ENCODE measurements at places on chromosomes 2 and 18.
A peak's percentile ranks its signal among the peaks of the same experiment; 100 is the strongest.

DNA sequence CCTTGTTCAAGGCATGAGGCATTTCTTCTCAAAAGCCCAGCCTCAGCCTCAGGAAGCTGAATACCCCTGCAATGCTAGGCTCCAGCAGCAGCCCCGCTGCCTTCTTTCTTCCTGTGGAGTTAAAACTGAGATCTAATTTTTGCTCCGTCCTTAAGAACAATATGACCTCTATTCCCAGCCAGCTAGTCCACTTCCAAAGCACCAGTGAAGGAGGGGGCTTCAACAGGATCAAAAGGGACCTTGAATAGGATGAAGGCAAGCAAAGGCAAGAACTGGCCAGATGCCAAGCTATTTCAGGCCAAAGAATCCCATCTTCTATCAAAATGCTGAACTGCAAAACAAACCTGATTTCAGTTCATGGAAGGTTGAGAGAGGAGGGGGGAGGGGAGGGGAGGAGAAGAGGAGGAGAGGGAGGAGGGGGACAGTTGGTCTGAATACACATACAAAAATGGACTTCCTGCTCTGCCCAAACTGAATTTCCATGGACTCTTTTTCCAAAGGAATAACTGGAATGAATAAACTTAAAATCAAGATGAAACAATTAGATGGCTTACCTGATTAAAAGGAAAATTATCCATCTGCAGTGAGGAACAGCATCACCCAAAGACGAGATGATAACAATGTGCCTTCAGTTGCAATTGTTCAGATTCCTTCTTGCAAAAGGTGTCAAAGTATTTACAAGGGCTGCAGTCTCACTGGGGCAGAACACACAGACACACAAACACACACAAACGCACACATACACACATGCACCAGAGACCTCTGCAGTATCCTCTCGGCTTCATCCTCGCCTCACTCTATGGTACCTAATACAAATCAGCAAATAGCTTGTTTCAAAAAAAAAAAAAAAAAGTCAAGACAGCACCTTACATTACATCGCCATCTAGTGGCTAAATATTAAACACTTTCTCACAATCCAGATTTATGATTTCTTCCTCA, at the start of gene SCN1A:
Gene SCN1A, minus strand, starts transcription at position 804 of the 939 bp plus-strand sequence. CDS start 54,399 bp downstream, outside the sequence.
- DNase-seq: peak; percentile 57

- peak; percentile 18 for DNase-seq
These were observed 39.9 kb downstream of the TANK start for GRCh38 chr2:161199912-161200701.

DNA sequence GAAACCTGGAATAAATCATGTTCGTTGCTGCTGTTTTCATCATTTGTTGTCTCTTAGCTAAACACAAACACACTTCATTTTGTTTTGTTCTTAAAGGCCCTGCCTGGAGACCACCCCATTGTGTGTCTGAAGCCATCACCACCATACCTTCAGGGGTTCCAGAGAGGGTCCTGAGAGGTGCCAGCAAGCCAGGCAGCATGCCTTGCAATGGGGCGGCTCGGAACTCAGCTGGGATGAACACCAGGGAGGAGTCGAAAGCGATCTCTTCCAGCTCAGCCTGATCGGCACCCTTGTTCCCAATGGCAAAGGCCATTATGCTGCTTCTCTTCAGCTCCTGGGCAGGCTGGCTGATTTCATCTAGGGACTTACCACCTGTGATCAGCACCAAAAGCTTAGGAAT, 33.2 kb downstream of the COL6A3 start:
- DNase-seq: no peak

DNA sequence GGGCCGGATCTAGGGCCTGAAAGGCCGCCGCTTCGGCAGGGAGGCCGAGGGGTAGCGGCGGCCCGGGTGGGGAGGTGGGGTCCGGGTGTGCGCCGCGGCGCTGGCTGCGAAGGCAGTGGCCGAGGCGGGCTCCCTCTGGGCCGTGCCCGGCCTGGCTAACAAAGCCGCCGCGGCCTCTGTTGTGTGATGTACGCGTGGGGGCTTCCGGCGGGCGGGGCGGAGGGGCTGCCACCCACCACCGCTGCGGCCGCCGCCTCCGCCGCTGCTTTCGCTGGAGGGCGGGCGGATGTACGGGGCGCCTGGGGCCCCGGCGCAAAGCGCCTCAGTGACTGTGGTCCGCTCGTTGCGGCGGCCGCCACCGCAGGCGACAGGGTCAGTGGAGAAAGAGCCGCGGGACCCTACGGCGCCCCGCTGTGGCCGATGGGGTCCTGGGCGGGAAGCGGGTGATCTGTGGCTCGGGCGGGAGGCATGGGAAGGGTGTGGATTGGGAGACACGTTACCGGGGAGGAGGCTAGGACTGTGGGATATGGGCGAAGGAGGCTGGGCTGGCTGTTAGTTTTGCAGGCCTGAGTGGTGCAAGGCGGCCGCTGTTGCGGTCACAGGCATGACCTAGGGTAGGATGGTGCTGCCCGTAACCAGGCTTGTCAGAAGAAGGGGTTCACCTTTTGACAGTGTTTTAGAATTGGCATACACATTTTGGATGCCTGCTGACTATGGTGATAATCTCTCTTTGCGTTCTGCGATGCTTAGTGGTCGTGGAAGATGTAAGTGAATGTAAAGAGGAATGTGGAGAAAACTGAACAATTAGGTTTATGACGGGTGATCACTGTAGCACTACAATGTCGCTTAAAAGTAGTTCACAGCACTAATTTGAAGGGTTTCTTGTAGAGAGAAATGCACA, 662 bp downstream of the BZW1 start:
- DNase-seq: peak; percentile 77

GRCh38 chr2:179340678-179341077, 76.0 kb upstream of the SESTD1 start:
- no peak for DNase-seq

DNA sequence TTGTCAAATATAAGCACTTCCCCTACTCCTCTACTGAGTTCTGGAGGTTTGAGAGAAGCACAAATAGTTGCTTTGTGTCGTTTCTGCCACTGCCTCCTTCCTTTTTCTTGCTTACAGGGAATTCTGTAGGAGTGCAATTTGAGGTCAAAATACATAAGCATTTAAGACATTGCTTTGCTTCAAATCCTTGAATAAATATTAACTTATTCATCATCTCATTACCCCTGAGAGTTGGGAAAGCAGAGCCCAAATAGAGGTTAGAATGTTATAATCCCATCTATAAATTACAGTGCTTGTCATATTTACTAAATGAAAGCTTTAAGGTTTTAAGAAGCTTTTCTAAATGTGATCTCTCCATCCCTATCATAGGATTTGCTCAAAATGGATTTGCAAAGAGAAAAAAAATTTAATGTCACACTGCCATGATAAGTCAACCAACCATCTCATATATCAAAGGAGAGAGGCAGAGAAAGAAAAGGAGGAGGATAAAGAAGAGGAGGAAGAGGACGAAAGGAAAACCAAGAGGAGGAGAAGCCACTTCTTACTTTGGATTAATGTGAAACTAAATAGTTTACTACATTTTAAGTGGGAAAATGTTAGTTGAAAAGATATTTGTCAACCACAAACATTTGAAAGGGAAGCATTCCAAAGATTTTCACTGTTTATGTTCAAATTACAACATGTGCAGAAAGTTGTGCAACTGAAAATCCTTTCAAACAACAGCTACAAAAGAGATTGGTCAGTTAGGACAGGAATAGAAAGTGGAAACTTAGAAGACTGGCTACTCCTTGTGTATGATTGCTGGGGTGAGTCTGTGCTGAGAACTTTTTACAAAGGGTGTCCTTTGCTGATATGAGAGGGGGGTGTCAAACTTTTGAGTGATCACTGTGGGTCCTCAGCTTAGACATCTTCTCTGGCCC, 277.3 kb upstream of the FN1 start:
- no peak for DNase-seq

DNA sequence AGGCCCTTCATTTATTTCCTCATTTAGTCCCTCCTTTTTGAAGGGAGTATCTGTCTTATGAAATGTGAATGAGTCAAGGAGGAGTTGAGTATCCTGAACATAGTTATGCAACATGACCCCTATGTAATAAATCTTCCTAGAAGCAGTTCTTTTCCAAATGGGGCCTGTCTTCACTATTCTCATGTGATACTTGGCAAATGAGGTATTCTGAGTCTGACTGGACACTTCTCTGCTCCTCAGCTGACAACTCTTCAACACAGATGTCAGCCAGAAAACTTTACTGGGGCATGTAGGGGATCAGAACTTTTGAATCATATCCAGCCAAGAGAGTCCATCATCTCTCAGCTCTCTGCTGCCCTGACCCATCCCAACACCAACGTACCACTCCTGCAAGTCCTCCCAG, 291.6 kb downstream of the ZNF385B start:
- DNase-seq: no peak
